Stimulated activated naive CD4-positive, alpha-beta T cell treated with Interleukin-2 at 50 U/mL for 16 hours (primary cell): ENCODE measurements at places on chromosomes 2 and 18.

GRCh38 chr2:5235701-5236100, 456.5 kb upstream of the SOX11 start:
- no peak for DNase-seq

GRCh38 chr2:242075168-242075567, 205.6 kb downstream of the RTP5 start:
- no peak for DNase-seq

- DNase-seq: no peak
Observed at GRCh38 chr18:56312551-56313335, 325.6 kb downstream of the TXNL1 start.

DNA sequence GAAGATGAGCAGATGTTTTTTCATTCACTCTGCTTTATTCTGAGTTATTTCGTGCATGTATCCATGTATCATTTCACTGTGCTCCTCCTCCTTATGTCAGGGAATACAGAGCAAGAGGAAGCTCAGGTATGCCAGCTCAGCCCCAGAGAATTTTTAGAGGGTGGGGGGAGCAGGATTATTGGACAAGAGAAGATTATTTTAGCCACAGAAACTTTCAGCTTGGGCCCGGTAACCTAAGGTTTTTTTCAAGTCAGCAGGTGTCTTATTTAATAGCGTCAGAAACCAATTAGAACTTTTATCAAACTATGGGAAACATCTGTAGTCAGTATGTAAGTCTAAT, 232.9 kb upstream of the SIX3 start:
- DNase-seq: no peak

- no peak for DNase-seq
Observed at GRCh38 chr2:185978634-185979407, 240.2 kb downstream of the FSIP2 start.

DNA sequence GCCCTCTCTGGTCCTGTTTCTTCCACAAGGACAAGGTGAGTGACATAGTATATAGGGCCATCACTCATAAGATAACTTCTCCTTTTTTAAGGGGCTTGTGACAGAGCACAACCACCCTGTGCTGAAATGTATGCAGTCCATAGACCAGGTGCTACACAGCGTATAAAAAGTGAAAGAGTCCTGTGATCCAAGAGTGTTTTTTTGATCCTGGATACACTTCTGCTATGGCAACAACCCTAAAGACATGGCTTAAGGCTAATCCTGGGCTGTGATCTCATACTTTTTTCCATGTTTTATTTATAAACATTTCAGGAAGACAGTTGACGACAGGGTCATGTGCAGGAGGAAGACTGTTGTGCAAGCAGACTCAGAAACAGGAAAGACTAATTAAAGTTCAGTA, 400.5 kb upstream of the TCF4 start:
- no peak for DNase-seq
